ENCODE measurements at places on chromosomes 3 and 15. TPM values are rescaled to one million over a fixed set of nuclear protein-coding genes. Genes with fewer than 3 reads are reported as not detected.

- no peaks in the 10 kb centered on the region for H3K36me3 ChIP-seq
- no peak overlapping the region for H3K4me3 ChIP-seq
- H3K4me1 ChIP-seq: no peaks in the 10 kb centered on the region
- no peaks in the 10 kb centered on the region for H3K27me3 ChIP-seq
- H3K27ac ChIP-seq: no peak overlapping the region
These were observed 135.6 kb downstream of the KCNMB2 start for GRCh38 chr3:178671791-178672190.

DNA sequence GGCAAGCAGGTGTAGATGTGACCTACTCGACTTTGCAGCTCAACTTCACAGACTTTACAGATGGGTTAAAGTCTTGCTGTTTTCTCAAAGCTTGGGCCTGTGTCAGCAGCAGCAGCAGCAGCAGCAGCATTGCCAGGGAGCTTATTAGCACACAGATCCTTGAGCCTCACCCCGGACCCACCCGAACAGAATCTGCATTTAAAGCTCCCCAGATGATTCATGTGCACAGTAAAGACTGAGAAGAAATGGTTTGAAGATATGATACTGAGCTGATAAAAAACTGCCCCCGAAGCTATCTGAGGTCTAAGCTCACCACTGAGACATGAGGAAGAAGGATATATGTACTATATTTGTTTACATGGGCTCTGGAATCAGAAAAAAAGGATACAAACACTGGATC lies 231.7 kb downstream of the ARPP21 start:
- no peak overlapping the region for H3K27ac ChIP-seq
- H3K36me3 ChIP-seq: no peaks in the 10 kb centered on the region
- no peak for DNase-seq
- H3K4me1 ChIP-seq: no peaks in the 10 kb centered on the region
- H3K4me3 ChIP-seq: no peak overlapping the region

DNA sequence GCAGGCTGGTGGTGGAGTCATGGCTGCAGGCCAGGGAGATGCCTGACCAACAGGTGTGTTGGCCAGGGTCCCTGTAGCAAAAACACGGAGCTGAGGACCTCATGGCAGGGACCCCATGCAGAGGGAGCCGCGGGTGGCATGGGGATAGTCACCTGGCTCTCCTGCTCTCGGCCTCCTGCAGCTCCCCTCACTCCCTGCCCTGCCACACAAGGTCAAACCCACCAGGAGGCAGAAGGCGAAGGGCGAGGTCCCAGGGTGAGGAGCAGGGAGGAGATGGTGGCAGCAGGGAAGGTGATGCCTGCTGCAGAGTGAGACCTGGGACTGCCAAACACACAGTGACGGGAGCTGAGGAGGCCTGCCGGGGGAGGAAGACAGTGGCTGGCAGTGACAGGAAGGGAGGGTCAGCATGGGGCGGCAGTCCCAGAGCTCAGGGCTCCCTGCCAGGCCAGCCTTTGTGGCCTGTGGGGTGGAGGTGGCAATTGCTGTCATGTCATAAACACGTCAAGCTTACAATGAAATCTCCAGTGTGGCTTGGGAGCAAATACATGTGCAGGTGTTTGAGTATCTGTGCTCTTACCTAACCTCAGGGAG lies 144.3 kb downstream of the TJP1 start:
- no peaks in the 10 kb centered on the region for H3K27me3 ChIP-seq
- H3K27ac ChIP-seq: no peak overlapping the region
- peak; percentile 41 for DNase-seq
- no peak overlapping the region for H3K4me3 ChIP-seq
- no peaks in the 10 kb centered on the region for H3K4me1 ChIP-seq

- H3K27ac ChIP-seq: no peak overlapping the region
- DNase-seq: no peak
- no peaks in the 10 kb centered on the region for H3K27me3 ChIP-seq
- no peak overlapping the region for H3K4me3 ChIP-seq
These were observed 68.5 kb upstream of the SLC2A2 start for GRCh38 chr3:171095063-171095462.

DNA sequence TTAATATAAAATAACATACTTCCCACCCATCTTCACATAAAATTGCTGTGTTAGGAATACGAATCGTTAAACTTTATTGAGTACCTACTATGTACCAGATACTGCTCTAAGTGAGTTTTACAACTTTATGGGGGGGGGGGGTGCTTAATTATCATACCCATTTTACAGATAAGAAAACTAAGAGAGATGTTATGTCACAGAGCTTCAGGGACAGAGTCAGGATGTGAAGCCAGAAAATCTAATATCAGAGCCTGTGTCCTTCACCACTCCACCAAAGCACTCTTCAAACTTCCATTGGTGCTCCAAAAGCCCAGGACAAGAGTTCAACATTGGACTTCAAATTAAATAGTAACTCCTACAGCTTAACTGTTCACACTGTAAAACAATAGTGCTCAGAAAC lies 8.6 kb downstream of the LINS1 start:
- H3K4me3 ChIP-seq: no peak overlapping the region
- no peak for DNase-seq
- no peaks in the 10 kb centered on the region for H3K36me3 ChIP-seq
- no peaks in the 10 kb centered on the region for H3K27me3 ChIP-seq
- H3K27ac ChIP-seq: no peak overlapping the region

- DNase-seq: no peak
- no peak overlapping the region for H3K27ac ChIP-seq
- no peaks in the 10 kb centered on the region for H3K27me3 ChIP-seq
- H3K36me3 ChIP-seq: no peaks in the 10 kb centered on the region
- H3K4me3 ChIP-seq: no peak overlapping the region
These were observed 66.7 kb downstream of the PLD1 start for GRCh38 chr3:171743327-171744157.

DNA sequence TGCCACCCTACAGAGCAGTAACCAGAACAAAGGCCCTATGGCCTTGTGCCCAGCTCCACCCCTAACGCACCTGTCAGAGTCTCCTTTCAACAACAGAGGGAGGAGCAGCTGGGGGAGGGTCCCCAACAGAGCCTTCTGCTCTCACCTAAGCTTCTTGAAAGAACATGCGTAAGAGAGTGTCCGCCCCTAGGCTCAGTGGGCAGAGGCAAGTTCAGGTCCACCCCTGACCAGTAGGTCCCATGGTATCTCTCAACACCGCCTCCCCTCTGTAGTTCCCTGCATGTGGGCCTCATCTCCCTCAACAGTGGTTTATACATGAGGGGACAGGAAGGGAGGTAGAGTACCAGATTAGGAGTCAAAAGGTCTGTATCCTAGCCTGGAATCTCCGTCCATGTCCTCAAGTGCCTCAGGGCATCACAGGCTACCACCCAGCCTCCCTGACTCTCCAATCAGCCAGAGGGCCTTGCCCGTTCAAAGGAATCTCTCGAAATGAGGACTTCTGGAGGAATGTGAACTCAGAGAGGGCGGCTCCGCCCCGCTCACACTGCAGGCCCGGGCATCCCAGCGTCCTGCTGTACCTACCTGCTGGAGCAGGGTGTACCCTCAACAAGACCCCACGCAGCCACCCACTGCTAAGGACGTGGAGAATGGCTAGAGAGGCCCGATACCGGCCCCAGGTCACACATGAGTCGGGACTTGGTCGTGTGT lies 680 bp downstream of the POC1A start:
- peaks cover 6% of the 10 kb centered on the region for H3K4me1 ChIP-seq
- H3K27me3 ChIP-seq: no peaks in the 10 kb centered on the region
- no peaks in the 10 kb centered on the region for H3K36me3 ChIP-seq
- peak overlapping the region; percentile 72 for H3K4me3 ChIP-seq

- no peak overlapping the region for H3K4me3 ChIP-seq
- H3K36me3 ChIP-seq: no peaks in the 10 kb centered on the region
- DNase-seq: peak; percentile 89
- H3K27me3 ChIP-seq: no peaks in the 10 kb centered on the region
- H3K27ac ChIP-seq: peak overlapping the region; percentile 65
These were observed 33.9 kb downstream of the MYO5C start for GRCh38 chr15:52261498-52262242.

DNA sequence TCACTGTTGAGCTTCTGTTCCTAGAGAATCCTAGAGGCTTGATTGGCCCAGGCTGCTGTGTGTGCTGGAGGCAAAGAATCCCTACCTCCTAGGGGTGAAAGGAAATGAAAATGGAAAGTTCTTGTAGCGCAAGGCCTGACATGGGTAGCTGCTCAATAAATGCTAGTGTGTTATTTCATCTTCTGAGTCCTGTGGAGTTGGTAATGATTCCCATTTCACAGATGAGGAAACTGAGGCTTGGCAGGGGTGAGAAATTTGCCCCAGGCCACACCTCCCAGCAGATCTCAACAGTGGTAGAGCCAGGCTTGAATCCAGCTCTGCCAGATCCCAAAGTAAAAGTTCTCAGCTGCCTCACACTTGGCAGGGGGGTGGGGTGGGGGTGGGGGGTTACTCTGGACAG lies 26.1 kb downstream of the HDAC11 start:
- H3K27ac ChIP-seq: no peak overlapping the region
- no peak for DNase-seq
- H3K4me1 ChIP-seq: no peaks in the 10 kb centered on the region
- no peaks in the 10 kb centered on the region for H3K27me3 ChIP-seq

GRCh38 chr3:22886439-22887068 lies 316.6 kb upstream of the UBE2E2 start:
- H3K4me1 ChIP-seq: no peaks in the 10 kb centered on the region
- H3K27ac ChIP-seq: no peak overlapping the region
- DNase-seq: no peak
- H3K36me3 ChIP-seq: no peaks in the 10 kb centered on the region
- no peaks in the 10 kb centered on the region for H3K27me3 ChIP-seq

GRCh38 chr3:66789580-66790237 lies 208.4 kb upstream of the KBTBD8 start:
- no peak for DNase-seq
- no peak overlapping the region for H3K4me3 ChIP-seq
- H3K27me3 ChIP-seq: no peaks in the 10 kb centered on the region
- H3K4me1 ChIP-seq: no peaks in the 10 kb centered on the region

DNA sequence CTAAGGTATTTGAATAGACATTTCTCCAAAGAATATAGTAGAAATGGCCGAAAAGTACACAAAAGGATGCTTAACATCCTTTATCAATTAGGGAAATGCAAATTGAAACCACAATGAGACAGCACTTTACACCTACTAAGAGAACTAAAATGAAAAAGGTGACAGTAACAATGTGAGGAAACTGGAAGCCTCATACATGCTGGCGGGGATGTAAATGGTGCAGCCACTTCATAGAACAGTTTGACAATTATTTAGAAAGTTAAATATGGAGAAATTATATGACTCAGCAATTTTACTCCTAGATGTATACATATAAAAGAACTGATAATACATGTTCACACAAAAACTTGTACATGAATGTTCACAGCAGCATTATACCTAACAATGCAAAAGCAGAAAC lies 13.4 kb downstream of the SPICE1 start:
- H3K4me1 ChIP-seq: no peaks in the 10 kb centered on the region
- H3K27ac ChIP-seq: no peak overlapping the region
- no peaks in the 10 kb centered on the region for H3K36me3 ChIP-seq

- H3K27me3 ChIP-seq: no peaks in the 10 kb centered on the region
- no peak for DNase-seq
- H3K27ac ChIP-seq: peak overlapping the region; percentile 84
- peaks cover 47% of the 10 kb centered on the region for H3K4me1 ChIP-seq
- peak overlapping the region; percentile 75 for H3K4me3 ChIP-seq
- H3K36me3 ChIP-seq: no peaks in the 10 kb centered on the region
These were observed 75.5 kb downstream of the RBPMS2 start for GRCh38 chr15:64699751-64700388.

GRCh38 chr3:151120409-151120808 lies 34.9 kb downstream of the MED12L start:
- H3K27ac ChIP-seq: no peak overlapping the region
- no peaks in the 10 kb centered on the region for H3K27me3 ChIP-seq
- H3K4me1 ChIP-seq: no peaks in the 10 kb centered on the region
- no peaks in the 10 kb centered on the region for H3K36me3 ChIP-seq
- no peak overlapping the region for H3K4me3 ChIP-seq

DNA sequence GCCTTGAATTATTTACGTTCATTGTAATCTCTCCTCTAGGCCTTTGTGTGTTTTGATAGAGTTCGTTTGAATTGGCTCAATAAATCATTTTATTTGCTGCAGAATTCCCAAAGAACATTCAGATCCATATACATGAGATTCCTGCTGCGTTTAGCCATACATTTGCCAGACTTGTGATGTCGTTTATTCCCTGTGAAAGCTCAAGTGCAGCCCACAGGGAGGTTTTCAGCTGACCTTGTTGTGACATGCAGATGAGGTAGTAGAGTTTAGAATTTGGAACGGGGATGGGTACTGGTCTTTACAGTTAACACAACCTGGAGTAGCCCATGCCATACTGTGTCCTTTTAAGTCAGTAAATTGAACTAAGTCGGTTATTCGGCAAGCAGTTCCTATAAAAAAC lies at the start of gene C3orf20:
Gene C3orf20 (plus strand): TSS at position 301 of the 400 bp plus-strand sequence. CDS start 7,573 bp downstream, outside the sequence.
- H3K36me3 ChIP-seq: peaks cover 24% of the 10 kb centered on the region
- H3K4me1 ChIP-seq: no peaks in the 10 kb centered on the region
- H3K27ac ChIP-seq: no peak within 1 kb of the TSS
- H3K27me3 ChIP-seq: no peaks in the 10 kb centered on the region

GRCh38 chr3:49399461-49399860 lies 12.3 kb downstream of the RHOA start:
- H3K36me3 ChIP-seq: peaks cover 41% of the 10 kb centered on the region
- peaks cover 24% of the 10 kb centered on the region for H3K4me1 ChIP-seq
- no peak for DNase-seq
- H3K27ac ChIP-seq: peak overlapping the region; percentile 53
- H3K4me3 ChIP-seq: no peak overlapping the region
- no peaks in the 10 kb centered on the region for H3K27me3 ChIP-seq

DNA sequence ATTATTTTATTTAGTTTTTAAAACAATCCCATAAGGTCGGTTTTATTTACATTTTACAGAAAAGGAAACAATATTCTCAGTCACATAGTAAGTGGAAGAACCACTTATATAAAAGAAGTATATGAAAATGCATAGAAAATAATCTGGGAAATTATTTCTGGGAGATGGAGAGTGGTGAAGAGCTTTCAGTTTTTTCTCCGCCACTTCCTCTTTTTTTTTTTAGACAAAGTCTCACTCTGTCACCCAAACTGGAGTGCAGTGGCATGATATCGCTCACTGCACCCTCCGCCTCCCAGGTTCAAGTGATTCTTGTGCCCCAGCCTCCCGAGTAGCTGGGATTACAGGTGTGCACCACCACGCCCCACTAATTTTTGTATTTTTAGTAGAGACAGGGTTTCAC lies 21.2 kb downstream of the RAD51 start:
- no peaks in the 10 kb centered on the region for H3K4me1 ChIP-seq
- H3K4me3 ChIP-seq: no peak overlapping the region
- no peaks in the 10 kb centered on the region for H3K36me3 ChIP-seq
- H3K27ac ChIP-seq: no peak overlapping the region
- no peaks in the 10 kb centered on the region for H3K27me3 ChIP-seq
- no peak for DNase-seq

Gene AGTR1
- 20.0 TPM for total RNA-seq

Gene IL20RB
- not detected for total RNA-seq

Gene PTH1R
- 10.3 TPM for total RNA-seq

Gene EAF2
- 2.4 TPM for total RNA-seq

Gene SEMA6D
- 4.0 TPM for total RNA-seq

Gene GOLGA8F
- not detected for total RNA-seq

Gene TUSC7
- total RNA-seq: not detected

Gene ZNF502
- total RNA-seq: 6.5 TPM

Gene NEK10
- total RNA-seq: not detected

Gene CHAC1
- total RNA-seq: 28.5 TPM

Gene MYO5C
- total RNA-seq: 11.0 TPM
